ENCODE measurements at places on chromosomes 7 and 10. TPM values are rescaled to one million over a fixed set of nuclear protein-coding genes. Genes with fewer than 3 reads are reported as not detected.

PRDX3 gene
- total RNA-seq, result 336 TPM

YWHAG gene
- 220 TPM for total RNA-seq

PIP gene
- not detected for total RNA-seq

STRIP2 gene
- 6.5 TPM for total RNA-seq

TRIM50 gene
- not detected for total RNA-seq

PAPSS2 gene
- total RNA-seq, result 24.9 TPM

NPC1L1 gene
- 0.07 TPM for total RNA-seq

PRSS37 gene
- not detected for total RNA-seq

MAGI2 gene
- total RNA-seq, result 0.40 TPM

Data from A549 treated with CpdA at 1 μM for 4 hours (cell line).